Common myeloid progenitor, CD34-positive (primary cell): ENCODE measurements at places on chromosomes 16 and 17.

DNA sequence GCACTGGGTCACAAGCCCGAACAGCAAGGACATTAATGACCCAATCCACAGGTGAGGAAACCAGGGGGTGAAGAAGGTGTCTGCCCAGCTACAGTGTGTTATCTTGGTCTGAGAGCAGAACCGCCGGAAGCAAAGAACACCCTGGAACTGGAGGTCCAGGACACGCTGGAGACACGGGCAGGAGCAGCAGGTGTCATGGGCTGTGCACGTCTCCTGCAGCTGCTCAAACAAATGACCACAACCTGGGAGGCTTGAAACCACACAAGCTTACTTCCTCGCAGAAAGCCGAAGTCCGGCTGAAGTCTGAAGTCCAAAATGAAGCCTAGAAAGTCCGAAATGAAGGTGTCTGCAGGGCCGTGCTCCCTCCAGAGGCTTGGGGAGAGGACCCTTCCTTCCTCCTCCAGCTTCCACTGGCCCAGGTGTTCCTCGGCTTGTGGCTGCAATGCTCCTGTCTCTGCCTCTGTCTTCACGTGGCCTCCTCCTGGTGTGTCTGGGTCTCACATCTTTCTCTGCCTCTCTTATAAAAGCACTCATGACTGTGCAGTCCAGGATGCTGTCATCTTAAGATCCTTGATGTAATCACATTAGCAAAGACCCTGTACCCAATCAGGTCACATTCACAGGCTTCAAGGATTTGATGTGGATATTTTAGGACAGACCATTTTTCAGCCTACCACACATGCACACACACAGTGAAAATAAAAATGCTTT, 351.2 kb downstream of the C16orf95 start:
- DNase-seq = no peak

DNA sequence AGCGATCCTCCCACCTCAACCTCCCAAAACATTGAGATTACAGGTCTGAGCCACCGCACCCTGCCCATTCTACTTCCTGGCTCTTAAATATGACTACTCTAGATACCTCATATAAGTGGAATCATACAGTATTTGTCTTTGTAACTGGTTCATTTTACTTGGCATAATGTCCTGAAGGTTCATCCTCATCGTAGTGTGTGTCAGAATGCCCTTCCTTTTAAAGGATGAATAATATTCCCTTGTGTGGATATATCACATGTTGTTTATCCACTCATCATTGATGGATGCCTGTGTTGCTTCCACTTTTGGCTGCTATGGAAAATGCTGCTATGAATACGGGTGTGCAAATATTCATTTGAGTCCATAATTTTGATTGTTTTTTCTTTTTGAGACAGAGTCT, 5.7 kb upstream of the CETP start:
- DNase-seq = no peak

DNA sequence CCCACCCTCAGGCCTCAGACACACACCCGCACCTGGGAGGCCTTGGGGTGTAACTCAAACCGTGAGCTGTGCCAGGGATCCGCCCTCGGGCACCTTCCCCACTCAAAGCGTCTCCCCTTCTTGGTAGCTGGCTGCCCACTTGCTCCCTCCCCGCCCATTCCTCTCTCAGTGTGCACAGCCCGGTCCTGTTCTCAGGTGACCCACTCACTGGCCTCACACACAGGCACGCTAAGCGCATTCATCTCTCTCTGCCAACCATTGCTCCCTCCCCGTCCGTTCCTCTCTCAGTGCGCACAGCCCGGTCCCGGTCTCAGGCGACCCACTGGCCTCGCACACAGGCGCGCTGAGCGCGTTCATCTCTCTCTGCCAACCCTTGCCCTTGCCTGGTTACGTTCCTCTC, 20.8 kb downstream of the WDR45B start:
- no peak for DNase-seq

- no peak for DNase-seq
Measured at GRCh38 chr17:27485125-27485524, 28.9 kb downstream of the KSR1 start.

DNA sequence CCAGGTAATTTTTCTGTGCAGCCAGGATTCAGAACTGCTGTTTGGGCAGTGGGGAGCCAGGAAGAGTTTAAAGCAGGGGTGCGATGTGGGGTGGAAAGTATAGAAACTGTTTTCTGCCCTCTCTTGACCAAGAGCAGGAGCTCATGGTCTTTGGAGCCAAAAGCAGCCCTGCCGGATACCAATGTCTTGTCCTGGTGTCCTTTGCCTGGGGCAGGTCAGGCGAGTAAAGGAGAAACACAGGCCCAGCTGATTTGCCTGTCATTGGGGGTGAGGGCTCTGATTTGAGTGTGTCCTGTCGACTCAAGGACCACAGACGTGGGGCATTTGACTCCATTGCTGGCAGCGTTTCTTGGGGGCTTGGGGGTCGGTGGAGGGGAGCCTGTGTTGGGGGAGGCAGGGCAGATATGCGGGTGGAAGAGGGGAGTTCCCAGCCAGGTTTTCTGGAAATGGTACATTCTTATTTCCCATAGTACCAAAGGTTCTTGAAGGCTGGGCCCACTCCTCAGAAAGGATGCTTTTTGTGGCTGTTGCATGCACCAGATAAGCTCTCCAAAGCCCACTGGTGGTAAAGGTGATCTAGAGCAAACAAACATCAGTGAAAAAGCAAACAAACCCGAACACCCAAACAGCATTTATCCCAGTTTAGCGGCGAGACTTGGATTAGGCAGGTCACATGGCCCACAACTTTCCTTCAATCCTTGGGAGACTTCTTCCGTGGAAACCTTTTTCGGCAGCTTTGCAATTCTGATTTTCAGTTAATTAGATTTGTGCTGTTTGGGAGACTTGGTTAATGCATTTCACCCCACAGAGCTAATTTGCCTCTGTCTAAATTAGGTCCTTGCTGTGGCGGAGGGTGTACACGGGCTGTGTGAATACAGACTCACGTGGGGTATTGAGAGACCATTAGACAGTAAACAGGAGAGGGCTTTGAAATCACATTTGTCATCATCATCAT, 59.0 kb downstream of the MSI2 start:
- no peak for DNase-seq

DNA sequence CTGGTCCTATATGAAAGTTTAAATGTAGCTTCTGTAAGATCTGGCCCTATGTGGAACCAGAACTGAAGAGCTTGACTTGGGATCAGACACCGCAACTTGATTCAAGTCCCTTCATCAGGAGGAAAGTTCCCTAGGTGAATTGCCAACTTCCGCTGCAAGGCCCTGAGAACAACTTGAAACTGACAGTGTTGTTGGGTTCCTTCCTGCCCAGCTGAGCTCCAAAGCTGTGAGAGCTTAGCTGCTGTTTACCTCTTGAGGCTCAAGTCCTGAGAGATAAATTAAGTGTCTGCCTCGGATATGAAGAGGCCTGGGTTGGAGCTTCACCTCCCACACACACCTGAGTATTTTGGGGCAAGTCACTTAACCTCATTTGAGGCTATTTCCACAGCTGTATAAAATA, 44.7 kb downstream of the REXO5 start:
- DNase-seq = no peak

GRCh38 chr16:27152801-27153200, 50.5 kb upstream of the KDM8 start:
- no peak for DNase-seq

GRCh38 chr16:8848231-8848938, 20.4 kb downstream of the CARHSP1 start:
- no peak for DNase-seq
